ENCODE measurements at places on chromosomes 12 and 14.

- peak overlapping the region; percentile 55 for H3K4me3 ChIP-seq
- no peaks in the 10 kb centered on the region for H3K4me1 ChIP-seq
- no peaks in the 10 kb centered on the region for H3K27me3 ChIP-seq
- no peak overlapping the region for H3K27ac ChIP-seq
These were observed 2.1 kb downstream of the PNMA1 start for GRCh38 chr14:73712071-73712506.

- DNase-seq, result peak; percentile 73
- H3K4me1 ChIP-seq, result no peaks in the 10 kb centered on the region
- no peak overlapping the region for H3K4me3 ChIP-seq
- H3K27ac ChIP-seq, result no peak overlapping the region
- no peaks in the 10 kb centered on the region for H3K36me3 ChIP-seq
- H3K27me3 ChIP-seq, result peaks cover 8% of the 10 kb centered on the region
These were observed 2.7 kb downstream of the TTC6 start for GRCh38 chr14:37597914-37598746.

DNA sequence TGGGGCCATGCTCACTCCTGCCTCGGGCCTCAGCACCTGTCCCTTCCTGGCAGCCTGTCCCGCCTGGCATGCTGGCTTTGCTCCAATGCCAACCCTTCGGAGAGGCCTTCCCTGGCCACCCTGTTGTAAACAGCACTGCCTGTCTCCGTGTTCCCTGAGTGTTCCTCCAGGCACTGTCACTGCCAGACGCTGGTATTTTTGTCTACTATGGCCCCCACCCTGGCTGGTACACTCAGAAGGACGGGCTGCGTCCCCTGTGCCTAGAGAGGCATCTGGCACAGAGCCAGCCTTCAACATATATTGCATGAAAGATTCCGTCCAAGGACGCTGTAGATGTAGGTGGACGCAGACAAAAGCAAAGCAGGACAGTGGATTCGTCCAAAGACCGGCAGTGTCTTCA lies 2.7 kb upstream of the ASPG start:
- H3K27me3 ChIP-seq, result no peaks in the 10 kb centered on the region
- DNase-seq, result peak; percentile 84
- no peaks in the 10 kb centered on the region for H3K36me3 ChIP-seq

GRCh38 chr14:84027351-84027750 lies 1502.6 kb upstream of the FLRT2 start:
- H3K4me3 ChIP-seq, result no peak overlapping the region
- H3K27ac ChIP-seq, result no peak overlapping the region
- H3K27me3 ChIP-seq, result no peaks in the 10 kb centered on the region
- H3K4me1 ChIP-seq, result peaks cover 6% of the 10 kb centered on the region
- DNase-seq, result no peak
- no peaks in the 10 kb centered on the region for H3K36me3 ChIP-seq

GRCh38 chr14:72962829-72963312 lies 36.6 kb downstream of the DCAF4 start:
- H3K4me3 ChIP-seq, result no peak overlapping the region
- no peak for DNase-seq
- H3K36me3 ChIP-seq, result no peaks in the 10 kb centered on the region
- H3K27ac ChIP-seq, result no peak overlapping the region
- H3K27me3 ChIP-seq, result no peaks in the 10 kb centered on the region
- H3K4me1 ChIP-seq, result no peaks in the 10 kb centered on the region

GRCh38 chr14:54362759-54363437 lies 33.9 kb upstream of the CDKN3 start:
- H3K27ac ChIP-seq, result no peak overlapping the region
- no peaks in the 10 kb centered on the region for H3K4me1 ChIP-seq
- no peak overlapping the region for H3K4me3 ChIP-seq
- no peak for DNase-seq

DNA sequence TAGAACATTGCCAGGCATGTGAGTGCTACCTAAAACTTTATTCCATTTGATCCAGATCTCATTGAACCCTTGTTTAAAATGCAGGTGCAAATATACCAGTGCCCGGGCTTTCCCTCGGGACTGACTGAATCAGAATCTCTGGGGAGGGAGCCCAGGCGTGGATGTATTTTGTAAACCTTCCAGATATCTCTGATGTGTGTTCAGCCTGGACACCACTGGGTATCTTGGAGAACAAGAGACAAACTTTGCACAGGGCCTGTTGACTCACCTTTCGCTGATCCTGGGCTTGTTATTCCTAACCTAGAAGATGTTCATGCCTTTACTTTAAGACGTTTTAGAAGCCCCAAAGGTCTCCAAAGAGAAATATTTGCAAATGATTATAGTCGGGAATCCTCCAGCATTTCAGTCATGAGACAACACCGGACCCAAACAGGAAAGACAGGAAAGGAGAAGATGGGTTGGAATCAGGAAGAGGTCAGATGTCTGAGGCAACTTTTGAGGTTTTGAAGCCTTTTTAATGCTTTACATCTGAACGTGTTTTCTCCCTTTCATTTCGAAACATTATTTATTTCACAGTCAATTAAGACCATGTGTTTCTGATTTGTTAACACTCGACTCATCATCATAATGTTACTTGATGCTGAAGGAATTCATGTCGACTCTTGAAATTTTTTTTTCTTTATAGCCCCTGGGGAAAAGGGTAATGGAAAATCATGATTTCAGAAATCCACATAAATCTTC lies 118.6 kb downstream of the PLXNC1 start:
- peak overlapping the region; percentile 44 for H3K27ac ChIP-seq
- H3K36me3 ChIP-seq, result no peaks in the 10 kb centered on the region
- DNase-seq, result no peak
- no peaks in the 10 kb centered on the region for H3K4me1 ChIP-seq
- no peaks in the 10 kb centered on the region for H3K27me3 ChIP-seq
- H3K4me3 ChIP-seq, result no peak overlapping the region

GRCh38 chr12:102629262-102629888 lies 149.0 kb upstream of the IGF1 start:
- H3K4me1 ChIP-seq, result no peaks in the 10 kb centered on the region
- no peak overlapping the region for H3K27ac ChIP-seq
- no peak for DNase-seq
- H3K4me3 ChIP-seq, result no peak overlapping the region
- no peaks in the 10 kb centered on the region for H3K27me3 ChIP-seq

DNA sequence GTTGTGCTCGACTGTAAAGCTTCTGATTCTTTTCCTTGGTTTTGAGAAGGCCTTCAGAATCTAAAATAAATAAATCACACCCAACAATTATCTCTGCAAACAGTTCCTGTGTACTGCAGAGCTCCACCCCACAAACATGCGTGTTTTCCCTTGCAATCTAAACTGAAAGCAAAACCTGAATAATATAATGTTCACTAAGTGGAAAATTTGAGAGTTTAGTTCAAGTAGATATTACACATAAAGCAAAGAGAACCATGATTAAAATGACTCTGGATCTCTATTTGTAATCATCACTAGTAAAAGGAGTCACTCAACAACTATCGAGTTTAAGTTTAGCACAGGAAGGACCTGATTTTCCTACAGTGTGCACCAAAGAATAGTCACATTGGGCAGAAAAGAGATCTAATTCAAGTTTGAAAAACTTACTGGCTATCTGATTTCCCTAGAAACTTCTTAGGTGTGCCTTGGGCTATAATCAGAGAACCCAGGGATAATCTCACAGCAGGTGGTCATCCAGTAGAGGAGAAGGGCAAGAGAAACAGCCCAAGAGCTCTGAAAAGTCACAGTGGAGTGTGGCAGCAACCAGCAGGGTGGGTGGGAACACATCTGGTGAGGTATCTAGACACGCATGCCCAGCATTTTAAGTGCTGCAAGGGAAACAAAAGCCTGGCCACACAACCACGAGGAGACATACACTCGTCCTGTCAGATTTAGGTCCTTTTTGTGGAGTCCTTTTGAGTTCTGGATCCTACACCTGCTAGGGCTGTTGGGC lies 25.4 kb downstream of the ATG14 start:
- H3K4me3 ChIP-seq, result no peak overlapping the region
- H3K36me3 ChIP-seq, result no peaks in the 10 kb centered on the region
- H3K27ac ChIP-seq, result no peak overlapping the region
- no peak for DNase-seq

DNA sequence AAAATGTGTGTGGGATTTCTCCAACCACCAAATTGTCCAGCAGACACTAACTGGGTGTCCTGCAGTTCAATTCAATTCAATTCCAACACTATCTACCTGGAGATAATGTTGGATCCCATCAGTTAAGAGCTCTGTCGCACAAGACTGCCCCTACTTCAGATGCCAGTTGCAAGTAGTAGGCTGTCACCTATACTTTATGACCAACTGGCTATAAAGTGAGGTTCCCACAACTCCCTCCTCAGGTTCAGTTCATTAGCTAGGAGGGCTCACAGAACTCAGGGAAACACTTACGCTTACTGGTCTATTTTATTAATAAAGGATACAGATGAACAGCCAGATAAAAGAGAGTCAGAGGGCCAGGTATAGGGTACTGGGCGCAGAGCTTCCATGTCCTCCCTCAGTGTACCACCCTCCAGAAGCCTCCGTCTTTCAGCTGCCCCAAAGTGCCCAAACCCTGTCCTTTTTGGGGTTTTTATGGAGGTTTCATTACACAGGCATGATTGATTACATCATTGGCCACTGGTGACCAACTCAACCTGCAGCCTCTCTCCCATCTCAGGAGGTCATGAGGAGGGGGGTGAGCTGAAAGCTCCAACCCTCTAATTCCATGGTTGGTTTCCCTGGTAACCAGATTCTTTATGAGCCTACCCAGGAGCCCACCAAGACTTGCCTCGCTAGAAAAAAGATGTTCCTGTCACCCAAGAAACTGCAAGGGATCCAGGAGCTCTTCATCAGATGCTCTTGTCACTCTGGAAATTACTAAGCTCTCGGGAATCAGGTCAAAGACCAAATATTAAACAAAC lies 7.5 kb upstream of the SERPINA5 start:
- H3K4me1 ChIP-seq, result peaks cover 47% of the 10 kb centered on the region
- no peak overlapping the region for H3K4me3 ChIP-seq

DNA sequence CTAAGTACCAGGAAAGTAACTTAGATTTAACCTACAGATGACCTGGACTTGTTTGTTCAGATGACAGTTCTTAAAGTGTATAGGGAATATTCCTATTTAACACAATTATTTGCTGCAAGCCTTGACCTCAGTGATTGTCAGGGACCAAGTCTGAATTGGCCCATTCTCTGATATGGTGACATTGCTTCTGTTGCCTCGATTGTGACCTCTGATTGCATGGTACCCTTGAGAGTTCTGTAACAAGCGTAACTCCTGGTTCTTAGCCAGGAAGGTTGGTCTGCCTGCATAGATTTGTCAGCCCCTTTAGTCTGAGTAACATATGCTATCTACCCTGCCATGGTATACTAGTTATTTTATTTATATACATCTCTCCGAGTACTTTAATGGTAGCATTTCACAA lies 93.8 kb upstream of the ALX1 start:
- no peak for DNase-seq
- no peaks in the 10 kb centered on the region for H3K36me3 ChIP-seq
- no peaks in the 10 kb centered on the region for H3K27me3 ChIP-seq
- no peak overlapping the region for H3K4me3 ChIP-seq
- no peaks in the 10 kb centered on the region for H3K4me1 ChIP-seq
- no peak overlapping the region for H3K27ac ChIP-seq
